ENCODE measurements at places on chromosomes 2 and 18.

GRCh38 chr2:43778233-43778632, 4.4 kb downstream of the DYNC2LI1 start:
- no peak for DNase-seq

GRCh38 chr2:134246154-134246874, 7.6 kb upstream of the MGAT5 start:
- peak; percentile 27 for DNase-seq

GRCh38 chr2:128621074-128621473, 302.4 kb upstream of the HS6ST1 start:
- no peak for DNase-seq

DNA sequence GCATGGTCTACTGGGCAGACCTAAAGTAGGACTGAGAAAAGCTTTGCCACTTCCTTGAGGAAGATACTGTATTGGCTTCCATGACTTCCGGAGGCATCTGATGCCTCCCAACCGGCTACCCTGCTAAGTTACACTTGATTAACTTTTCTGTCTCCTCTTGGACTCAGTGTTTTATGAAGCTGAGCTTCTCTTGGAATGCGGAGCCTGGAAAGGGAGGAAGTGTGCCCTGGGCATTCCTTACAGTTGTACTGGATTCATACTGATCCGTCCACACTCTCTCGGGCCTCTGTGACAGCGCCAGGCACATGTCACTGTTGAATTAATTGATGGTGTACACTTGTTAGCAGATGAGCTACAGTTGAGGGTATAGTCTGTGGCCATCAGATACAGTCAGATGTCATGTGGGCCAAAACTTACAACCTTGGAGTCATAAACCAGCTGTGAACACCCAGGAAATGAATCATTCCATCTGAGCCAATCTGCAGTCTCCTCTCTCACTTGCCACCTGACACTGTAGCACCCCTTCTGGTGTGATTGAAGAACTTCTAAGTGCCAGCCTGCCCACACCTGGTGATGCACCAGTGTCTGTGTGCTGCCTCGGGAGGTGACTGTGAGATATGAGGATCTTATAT, 122.5 kb downstream of the FHOD3 start:
- DNase-seq = no peak

DNA sequence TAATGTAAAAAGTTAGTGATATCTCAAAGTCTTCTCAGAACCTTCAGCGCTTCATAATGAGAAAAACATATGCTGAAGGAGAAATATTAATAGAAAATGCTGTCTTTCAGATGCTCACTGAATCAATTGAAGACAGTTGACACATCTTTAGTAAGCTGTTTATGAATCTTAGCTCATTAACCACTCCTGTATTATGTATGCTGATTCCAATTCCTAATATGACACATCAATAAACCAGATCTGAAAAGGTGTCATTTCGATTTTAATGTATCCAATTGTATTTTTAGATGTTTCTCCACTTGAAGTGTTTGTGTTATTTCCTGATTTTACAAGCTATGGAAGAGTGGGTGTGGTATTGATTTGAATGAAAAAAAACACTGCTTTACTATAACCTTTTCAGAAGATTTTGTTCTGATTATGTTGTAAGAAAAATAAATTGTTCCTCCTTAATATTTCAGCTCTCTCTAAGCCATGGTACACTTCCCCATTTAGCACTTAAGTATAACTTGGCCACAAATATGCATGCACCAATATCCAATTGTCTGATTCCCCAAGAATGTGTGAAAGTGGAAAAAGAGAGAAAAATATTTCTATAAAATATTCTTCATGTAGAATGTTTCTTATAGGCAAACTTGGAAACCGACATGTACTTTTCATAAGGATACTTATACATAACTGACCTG, 569.8 kb downstream of the ARHGAP15 start:
- DNase-seq = no peak

DNA sequence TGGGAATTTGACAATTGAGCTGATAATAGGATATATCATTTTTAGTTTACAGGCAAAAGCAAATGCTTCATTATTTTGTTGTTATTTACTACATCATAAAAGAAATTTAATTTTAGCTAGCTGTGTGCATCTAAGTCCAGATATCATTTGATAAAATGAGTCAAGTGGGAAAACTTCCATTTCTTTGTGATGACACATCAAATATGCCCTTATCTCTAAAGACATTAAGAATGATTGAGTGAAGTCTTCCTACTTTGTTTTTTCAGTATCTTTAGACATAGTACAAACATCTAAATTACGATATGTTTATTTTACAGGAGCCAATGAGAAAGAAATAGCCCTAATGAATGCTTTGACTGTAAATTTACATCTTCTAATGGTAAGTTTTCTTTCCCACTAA, 77.0 kb downstream of the KYNU start:
- no peak for DNase-seq

- DNase-seq = no peak
These were observed 22.1 kb upstream of the CATIP start for GRCh38 chr2:218334531-218334930.

GRCh38 chr2:141151611-141152286, 979.1 kb downstream of the LRP1B start:
- DNase-seq = no peak

- DNase-seq = no peak
These were observed 350.6 kb downstream of the RND3 start for GRCh38 chr2:150136893-150137292.

DNA sequence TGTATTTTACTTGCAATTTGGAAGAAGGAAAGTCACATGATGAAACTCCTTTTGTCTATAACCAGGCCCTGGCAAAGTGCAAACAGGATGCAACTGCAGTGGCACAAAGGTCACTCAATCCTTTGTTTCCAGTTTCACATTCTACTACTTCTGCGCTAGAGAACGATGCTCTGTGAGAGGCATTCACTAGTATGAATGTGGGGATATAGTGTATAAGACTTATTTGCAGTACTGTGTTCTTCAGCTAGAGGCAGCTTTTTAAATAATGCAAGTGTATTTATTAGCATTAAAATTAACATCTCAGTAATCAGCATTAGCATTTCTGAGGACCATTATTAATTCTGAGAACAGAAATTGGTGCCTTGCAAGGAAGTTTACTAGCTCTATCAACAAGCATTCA, 68.9 kb downstream of the PRPF40A start:
- no peak for DNase-seq

- DNase-seq = no peak
These were observed at the start of gene TWIST2 for GRCh38 chr2:238847841-238848690. TSS of gene TWIST2 (plus strand) at chr2:238848085. CDS start at chr2:238848216, 131 bp downstream.

- no peak for DNase-seq
These were observed 16.7 kb downstream of the SS18 start for GRCh38 chr18:26073758-26074157.

- DNase-seq = no peak
These were observed 133.7 kb downstream of the COMMD1 start for GRCh38 chr2:62038975-62039771.

DNA sequence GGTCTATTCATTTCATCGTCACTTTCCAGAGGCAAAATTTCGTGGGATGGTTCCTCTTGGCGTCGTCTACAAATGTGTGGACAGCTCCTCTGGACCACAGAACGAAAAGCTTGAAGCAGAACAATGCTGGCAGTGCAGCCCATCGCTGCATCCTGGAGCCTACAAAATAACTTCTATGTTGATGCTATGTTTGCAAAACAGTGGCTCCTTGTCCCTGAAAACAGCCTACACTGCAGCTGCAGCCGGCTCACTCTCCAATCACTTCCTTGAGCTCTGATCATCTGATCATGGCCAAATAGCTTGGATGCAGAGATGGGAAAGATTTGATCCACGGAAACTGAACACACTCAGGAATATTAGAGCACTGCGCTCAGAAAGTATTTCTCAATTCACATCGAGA, 60.0 kb downstream of the DOCK10 start:
- DNase-seq = peak; percentile 76

GRCh38 chr18:60232541-60232940, 140.0 kb downstream of the MC4R start:
- DNase-seq = no peak

DNA sequence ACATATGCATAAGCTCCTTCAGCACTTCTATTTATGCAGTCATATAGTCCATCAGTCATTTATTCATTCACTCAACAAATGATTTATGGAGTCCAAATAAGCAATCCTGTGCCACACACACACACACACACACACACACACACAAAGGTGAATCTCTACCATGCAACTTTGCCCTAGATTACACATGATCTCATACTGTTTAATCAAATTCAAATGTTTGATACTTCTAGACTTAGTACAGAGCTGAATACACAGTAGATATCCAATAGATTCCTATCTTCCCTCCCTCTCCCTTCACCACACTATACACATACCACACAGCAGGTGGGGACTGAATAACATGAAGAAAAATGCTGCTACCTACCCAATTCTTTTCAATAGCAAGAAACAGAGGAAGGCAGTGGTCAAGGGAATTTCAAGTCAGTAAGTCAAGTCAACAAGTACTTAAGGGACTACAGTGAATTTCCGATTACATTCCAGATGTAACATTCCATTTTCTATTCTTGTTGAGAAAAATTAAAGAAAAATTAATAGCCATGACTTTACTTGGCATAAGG, 65.4 kb downstream of the EPG5 start:
- DNase-seq = no peak

- DNase-seq = no peak
These were observed 21.9 kb downstream of the APCDD1 start for GRCh38 chr18:10476338-10476791.

- DNase-seq = no peak
These were observed 13.4 kb downstream of the ERICH2 start for GRCh38 chr2:170783549-170783948.

DNA sequence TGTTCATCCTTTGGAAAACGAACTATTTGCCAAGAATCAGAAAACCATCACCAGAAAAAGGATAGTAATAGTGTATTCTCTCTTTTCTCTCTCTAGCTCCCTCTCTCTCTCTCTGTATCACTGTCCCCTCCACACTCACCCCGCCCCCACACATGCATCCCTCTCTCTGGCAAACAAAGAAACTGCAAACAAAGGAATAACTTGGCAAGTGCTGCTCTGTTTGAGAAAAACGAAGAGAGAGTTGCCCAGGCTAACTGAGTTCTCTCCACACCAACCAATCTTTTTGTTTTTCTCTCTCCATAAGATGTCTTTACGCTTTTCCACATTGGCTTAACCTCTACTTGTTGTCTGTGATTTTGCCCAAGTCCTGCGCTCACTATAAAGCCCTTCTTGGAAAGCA, 316.2 kb downstream of the EPHA4 start:
- no peak for DNase-seq

- DNase-seq = peak; percentile 66
These were observed 70.5 kb upstream of the RTN4 start for GRCh38 chr2:55120634-55121359.
